Stimulated activated CD8-positive, alpha-beta memory T cell treated with anti-CD3 and anti-CD28 coated beads, Interleukin-7, amount 100 ng/mL, for 1 hour (primary cell): ENCODE measurements at places on chromosomes 11 and 22.

- DNase-seq: no peak
Observed at GRCh38 chr11:60316317-60316716, 10.7 kb upstream of the MS4A6E start.

GRCh38 chr22:32854351-32854804 lies 52.9 kb downstream of the TIMP3 start:
- no peak for DNase-seq

- DNase-seq: no peak
Observed at GRCh38 chr11:123065621-123066020, 3.7 kb upstream of the HSPA8 start.

GRCh38 chr11:65420506-65420905 lies 2.1 kb upstream of the NEAT1 start:
- DNase-seq: no peak

GRCh38 chr11:12174128-12174476 lies 63.7 kb downstream of the MICAL2 start:
- no peak for DNase-seq

DNA sequence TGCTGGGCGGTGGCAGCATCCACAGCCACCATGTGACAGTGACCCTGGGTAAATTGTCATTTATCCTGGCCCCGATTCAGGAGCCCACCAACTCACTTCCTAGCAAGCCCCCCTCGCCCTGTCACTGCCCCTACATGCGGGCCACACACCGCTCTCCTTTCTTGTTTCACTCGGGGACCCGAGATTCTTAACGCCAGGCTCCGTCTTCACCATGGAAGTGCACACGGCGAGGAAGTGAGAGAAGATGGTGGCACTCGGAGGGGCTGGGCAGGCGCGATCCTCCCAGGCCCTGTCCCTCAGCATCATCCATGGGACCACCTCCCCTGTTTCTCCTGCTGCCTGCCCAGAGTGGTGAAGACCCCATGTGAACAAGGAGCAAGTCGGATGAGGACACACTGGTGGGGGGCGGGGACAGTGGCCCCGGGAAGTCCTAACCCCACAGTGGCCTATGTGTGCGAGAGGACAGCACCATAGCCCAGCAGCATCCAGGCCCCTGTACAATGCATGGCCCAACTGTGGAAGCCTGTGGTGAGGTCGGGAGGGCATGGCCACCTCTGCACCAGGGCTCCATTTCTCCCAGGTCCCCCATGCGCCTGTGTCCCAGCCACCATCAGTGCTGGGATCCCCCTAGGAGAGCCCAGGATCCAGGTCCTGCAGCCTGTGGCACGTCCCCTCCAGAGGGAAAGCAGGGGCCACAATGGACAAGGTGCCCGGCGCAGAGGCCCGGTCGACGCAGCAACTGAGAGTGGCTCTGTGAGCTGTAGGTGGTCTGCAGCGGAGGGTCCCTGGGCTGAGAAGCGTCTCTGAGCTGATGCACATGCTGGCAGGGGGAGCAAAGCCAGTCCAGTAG lies 262.8 kb downstream of the BRD1 start:
- no peak for DNase-seq

- no peak for DNase-seq
Observed at GRCh38 chr22:38841211-38841610, 2.6 kb downstream of the NPTXR start.

DNA sequence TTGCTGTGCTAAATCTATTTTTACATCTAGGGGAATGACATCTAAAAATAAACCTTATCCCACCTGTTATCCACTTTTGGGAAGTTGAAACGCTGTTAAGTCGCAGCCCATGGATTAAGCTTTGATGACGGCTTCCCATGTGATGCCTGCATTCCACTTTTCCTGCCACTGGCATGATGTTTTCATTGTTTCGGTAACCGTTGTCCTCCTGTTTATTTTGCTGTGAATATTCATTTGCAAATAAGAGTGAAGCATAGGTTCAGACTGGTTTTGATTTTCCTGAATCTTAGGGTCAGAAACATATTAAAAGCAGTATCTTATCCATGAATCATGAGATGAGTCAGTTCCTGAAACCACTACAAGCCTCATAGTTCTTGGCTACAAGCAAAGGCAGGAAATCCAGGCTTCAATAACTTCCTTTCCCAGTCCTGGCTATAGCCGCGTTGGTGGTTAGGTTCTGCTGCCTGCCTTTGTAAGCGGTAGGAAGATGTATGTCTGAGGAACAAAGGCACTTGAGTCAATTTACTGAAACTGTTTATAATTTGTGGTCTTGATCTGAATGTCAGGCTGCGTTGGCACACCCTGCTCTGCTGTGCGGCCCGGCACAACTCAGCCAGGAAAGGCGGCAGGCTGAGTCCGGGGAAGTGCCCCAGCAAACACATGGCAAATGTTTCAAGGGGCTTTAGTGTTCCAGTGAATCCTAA lies 19.4 kb downstream of the TEAD1 start:
- DNase-seq: no peak
